ENCODE measurements at places on chromosomes 6 and 20. TPM values are rescaled to one million over a fixed set of nuclear protein-coding genes. Genes with fewer than 3 reads are reported as not detected.

ATAT1 gene
- total RNA-seq, result 55.1 TPM

GNAS-AS1 gene
- total RNA-seq, result 1.2 TPM

PDYN gene
- total RNA-seq, result 35.5 TPM

PAX1 gene
- not detected for total RNA-seq

C20orf202 gene
- 0.46 TPM for total RNA-seq

SIRPB2 gene
- total RNA-seq, result 0.69 TPM

EDN1 gene
- total RNA-seq, result 4.6 TPM

CDSN gene
- total RNA-seq, result not detected

IER3 gene
- 3.5 TPM for total RNA-seq

FOXQ1 gene
- total RNA-seq, result 2.8 TPM

DYNLT2 gene
- total RNA-seq, result 2.5 TPM

CCN5 gene
- total RNA-seq, result not detected

MAP7 gene
- 6.9 TPM for total RNA-seq

LRFN2 gene
- total RNA-seq, result 16.4 TPM

SGK2 gene
- 0.46 TPM for total RNA-seq

C20orf204 gene
- 3.7 TPM for total RNA-seq

ERVFRD-1 gene
- total RNA-seq, result not detected

PGC gene
- total RNA-seq, result not detected

CD93 gene
- total RNA-seq, result 13.6 TPM

MPIG6B gene
- total RNA-seq, result not detected

THBS2 gene
- total RNA-seq, result 14.1 TPM

CTCFL gene
- total RNA-seq, result 0.23 TPM

BPI gene
- total RNA-seq, result 0.46 TPM

SLC26A8 gene
- 9.0 TPM for total RNA-seq

LY86 gene
- total RNA-seq, result 5.5 TPM

KCNK16 gene
- total RNA-seq, result not detected

OR10C1 gene
- not detected for total RNA-seq

SLC17A3 gene
- not detected for total RNA-seq

ENPP5 gene
- total RNA-seq, result 13.6 TPM

SLC22A3 gene
- 3.9 TPM for total RNA-seq

DEFB132 gene
- not detected for total RNA-seq

PARD6B gene
- 21.0 TPM for total RNA-seq

SLC25A27 gene
- 32.1 TPM for total RNA-seq

TNNC2 gene
- total RNA-seq, result not detected

FAM83D gene
- total RNA-seq, result 4.8 TPM

PNRC1 gene
- total RNA-seq, result 81.0 TPM

SYNCRIP gene
- 88.3 TPM for total RNA-seq

CRISP2 gene
- 1.6 TPM for total RNA-seq

SNRNP48 gene
- 16.6 TPM for total RNA-seq

LINC00237 gene
- 10.8 TPM for total RNA-seq

XRN2 gene
- total RNA-seq, result 65.5 TPM

GPX5 gene
- not detected for total RNA-seq

PANK2 gene
- total RNA-seq, result 50.3 TPM

LY6G6F gene
- not detected for total RNA-seq

BPIFB4 gene
- total RNA-seq, result not detected

SLC18B1 gene
- 33.0 TPM for total RNA-seq

HSP90AB1 gene
- total RNA-seq, result 534 TPM

NR2E1 gene
- total RNA-seq, result 11.1 TPM

TFAP2B gene
- total RNA-seq, result 0.46 TPM

C2 gene
- total RNA-seq, result 5.3 TPM

PI16 gene
- 1.2 TPM for total RNA-seq

RPS21 gene
- total RNA-seq, result 1,117 TPM

NFYA gene
- 36.2 TPM for total RNA-seq

ATRN gene
- total RNA-seq, result 59.3 TPM

C6orf141 gene
- 1.6 TPM for total RNA-seq

MATN4 gene
- total RNA-seq, result 4.8 TPM

HAO1 gene
- not detected for total RNA-seq

Data from diencephalon (tissue), 1 donor.